ENCODE measurements at places on chromosomes 6 and 20. TPM values are rescaled to one million over a fixed set of nuclear protein-coding genes. Genes with fewer than 3 reads are reported as not detected.
A peak's percentile ranks its signal among the peaks of the same experiment; 100 is the strongest.

GRCh38 chr6:130367767-130368166 lies 1.9 kb downstream of the TMEM200A start:
- H3K4me3 ChIP-seq = peak overlapping the region; percentile 83
- H3K4me1 ChIP-seq = peaks cover 11% of the 10 kb centered on the region
- no peaks in the 10 kb centered on the region for H3K36me3 ChIP-seq
- no peak for DNase-seq
- no peaks in the 10 kb centered on the region for H3K27me3 ChIP-seq

GRCh38 chr6:97150932-97151331 lies 132.1 kb downstream of the MMS22L start:
- no peaks in the 10 kb centered on the region for H3K27me3 ChIP-seq
- no peaks in the 10 kb centered on the region for H3K36me3 ChIP-seq
- no peak overlapping the region for H3K4me3 ChIP-seq
- no peak for DNase-seq
- no peaks in the 10 kb centered on the region for H3K4me1 ChIP-seq

DNA sequence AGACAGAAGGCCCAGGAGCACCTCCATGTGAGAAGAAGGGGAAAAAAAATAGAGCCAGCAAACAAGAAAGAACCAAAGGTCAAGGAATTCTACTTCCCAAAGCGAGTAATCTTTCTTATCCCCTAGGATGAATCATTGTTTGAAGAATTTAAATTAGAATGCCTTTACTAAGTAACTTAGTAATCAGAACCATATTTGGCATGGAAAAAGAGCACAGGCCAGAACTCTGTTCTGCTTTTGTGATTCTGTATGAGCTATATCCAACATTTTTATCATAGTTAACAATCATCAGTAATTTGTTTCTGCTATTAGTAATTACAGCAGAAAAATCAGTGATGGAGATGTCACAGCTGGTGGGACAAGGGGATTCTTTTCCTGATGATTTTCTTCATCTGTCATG lies 228.8 kb upstream of the FAM83B start:
- H3K4me3 ChIP-seq = no peak overlapping the region
- peak; percentile 90 for DNase-seq
- no peaks in the 10 kb centered on the region for H3K4me1 ChIP-seq
- H3K27me3 ChIP-seq = no peaks in the 10 kb centered on the region

Gene FHL5
- not detected for total RNA-seq

GRCh38 chr6:50143011-50143719 lies 93.4 kb upstream of the DEFB112 start:
- H3K27ac ChIP-seq = no peak overlapping the region
- peak; percentile 27 for DNase-seq
- no peaks in the 10 kb centered on the region for H3K36me3 ChIP-seq
- H3K27me3 ChIP-seq = no peaks in the 10 kb centered on the region

Gene SAMD3
- 2.8 TPM for total RNA-seq

DNA sequence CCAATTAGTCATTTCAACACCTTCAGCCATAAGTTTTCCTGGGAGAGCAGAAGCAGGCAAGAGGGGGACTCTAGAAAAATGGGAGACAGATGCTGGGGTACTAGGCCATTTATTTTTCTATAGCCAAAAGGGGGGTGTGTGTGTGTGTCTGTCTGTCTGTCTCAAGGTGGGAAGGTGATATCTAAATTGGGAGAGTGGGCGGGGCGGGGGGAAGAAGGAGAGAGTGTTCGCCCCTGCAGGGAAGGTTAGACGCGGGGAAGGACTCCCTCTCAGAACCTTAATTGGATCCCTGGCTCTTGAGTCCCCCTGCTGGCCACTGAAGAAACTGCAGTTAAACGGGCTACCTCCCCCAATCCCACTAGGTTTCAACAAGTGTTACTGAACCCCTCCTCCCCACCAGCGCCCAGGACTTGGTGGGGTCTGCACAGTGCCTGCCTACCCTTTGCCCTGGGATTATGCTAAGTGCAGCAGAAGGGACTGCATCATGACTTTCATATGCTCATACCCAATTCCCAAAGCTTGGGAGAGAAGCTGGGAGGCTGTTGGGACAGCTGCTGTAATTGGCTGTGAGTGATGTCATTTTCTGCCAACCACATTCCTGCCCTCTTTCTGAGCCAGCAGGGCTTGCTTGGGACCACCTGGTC lies 45.8 kb downstream of the FOXP4 start:
- no peaks in the 10 kb centered on the region for H3K4me1 ChIP-seq
- H3K36me3 ChIP-seq = no peaks in the 10 kb centered on the region
- no peaks in the 10 kb centered on the region for H3K27me3 ChIP-seq
- no peak overlapping the region for H3K4me3 ChIP-seq
- peak; percentile 56 for DNase-seq

Gene ADGRB3
- total RNA-seq = 0.77 TPM

DNA sequence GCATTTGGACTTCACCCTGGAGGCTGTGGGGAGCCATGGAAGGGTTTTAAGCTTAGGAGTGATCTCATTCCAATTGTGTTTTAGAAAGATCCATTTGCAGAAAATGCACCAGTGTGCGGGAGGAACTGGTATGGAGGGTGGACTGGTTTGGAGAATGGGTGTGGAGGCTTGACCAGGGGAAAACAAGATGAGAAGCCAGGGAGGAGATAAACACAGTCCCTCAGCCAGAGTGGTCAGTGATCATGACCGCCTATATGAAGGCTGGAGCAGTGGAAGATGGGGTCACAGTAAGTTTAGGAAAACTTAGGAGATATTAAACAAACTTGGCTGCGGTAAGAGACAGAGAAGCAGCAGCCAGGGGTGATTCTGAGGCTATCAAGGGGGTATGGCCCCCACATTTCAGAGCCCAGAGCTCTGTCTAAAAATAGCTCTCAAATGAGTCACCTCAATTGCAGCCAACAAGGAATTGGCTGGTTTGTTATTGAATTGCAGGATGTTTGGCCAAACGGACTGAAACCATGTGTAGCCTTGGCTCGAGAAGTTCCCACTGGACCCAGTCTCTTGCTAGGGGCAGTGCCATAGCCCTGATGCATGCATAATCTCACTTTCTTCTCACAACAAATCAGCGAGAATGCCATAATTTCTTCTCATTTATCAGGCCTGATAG lies 159.9 kb upstream of the TOP1 start:
- peak overlapping the region; percentile 12 for H3K4me3 ChIP-seq
- peak; percentile 86 for DNase-seq
- H3K27me3 ChIP-seq = no peaks in the 10 kb centered on the region
- H3K27ac ChIP-seq = peak overlapping the region; percentile 37

- peaks cover 3% of the 10 kb centered on the region for H3K36me3 ChIP-seq
- H3K4me1 ChIP-seq = no peaks in the 10 kb centered on the region
These were observed 130.9 kb downstream of the SULF2 start for GRCh38 chr20:47654370-47654769.

- DNase-seq = peak; percentile 59
- peaks cover 16% of the 10 kb centered on the region for H3K4me1 ChIP-seq
- H3K4me3 ChIP-seq = no peak overlapping the region
- peak overlapping the region; percentile 20 for H3K27ac ChIP-seq
- no peaks in the 10 kb centered on the region for H3K36me3 ChIP-seq
These were observed 113.1 kb upstream of the ZNF217 start for GRCh38 chr20:53706466-53707370.

- peaks cover 4% of the 10 kb centered on the region for H3K4me1 ChIP-seq
- no peaks in the 10 kb centered on the region for H3K27me3 ChIP-seq
- DNase-seq = peak; percentile 37
- no peaks in the 10 kb centered on the region for H3K36me3 ChIP-seq
- H3K27ac ChIP-seq = no peak overlapping the region
- no peak overlapping the region for H3K4me3 ChIP-seq
These were observed 59.2 kb downstream of the KCNS1 start for GRCh38 chr20:45041464-45042337.

All from fibroblast of lung (primary cell).